ENCODE measurements at places on chromosomes 2 and 18. TPM values are rescaled to one million over a fixed set of nuclear protein-coding genes. Genes with fewer than 3 reads are reported as not detected.

- no peak overlapping the region for H3K4me3 ChIP-seq
- H3K36me3 ChIP-seq: no peaks in the 10 kb centered on the region
- H3K27ac ChIP-seq: no peak overlapping the region
- H3K27me3 ChIP-seq: no peaks in the 10 kb centered on the region
These were observed 779.8 kb downstream of the RNF144A start for GRCh38 chr2:7697052-7697451.

LHCGR gene
- not detected for total RNA-seq

- peaks cover 67% of the 10 kb centered on the region for H3K27me3 ChIP-seq
- no peak overlapping the region for H3K4me3 ChIP-seq
- H3K36me3 ChIP-seq: no peaks in the 10 kb centered on the region
- DNase-seq: no peak
- no peak overlapping the region for H3K27ac ChIP-seq
- H3K4me1 ChIP-seq: no peaks in the 10 kb centered on the region
These were observed 267.3 kb downstream of the CLIP4 start for GRCh38 chr2:29382486-29382885.

GRCh38 chr18:9720327-9720726 lies 12.2 kb downstream of the RAB31 start:
- no peak overlapping the region for H3K27ac ChIP-seq
- H3K36me3 ChIP-seq: no peaks in the 10 kb centered on the region
- H3K4me1 ChIP-seq: peaks cover 24% of the 10 kb centered on the region

CKAP2L gene
- 21.6 TPM for total RNA-seq
